ENCODE measurements at places on chromosomes 13 and 19. TPM values are rescaled to one million over a fixed set of nuclear protein-coding genes. Genes with fewer than 3 reads are reported as not detected.
A peak's percentile ranks its signal among the peaks of the same experiment; 100 is the strongest.

GRCh38 chr19:1173845-1174809 is at the start of gene SBNO2:
SBNO2 (minus strand) TSS chr19:1174268; CDS start chr19:1154276, 19,992 bp downstream.
- peak; percentile 98 for DNase-seq

DNA sequence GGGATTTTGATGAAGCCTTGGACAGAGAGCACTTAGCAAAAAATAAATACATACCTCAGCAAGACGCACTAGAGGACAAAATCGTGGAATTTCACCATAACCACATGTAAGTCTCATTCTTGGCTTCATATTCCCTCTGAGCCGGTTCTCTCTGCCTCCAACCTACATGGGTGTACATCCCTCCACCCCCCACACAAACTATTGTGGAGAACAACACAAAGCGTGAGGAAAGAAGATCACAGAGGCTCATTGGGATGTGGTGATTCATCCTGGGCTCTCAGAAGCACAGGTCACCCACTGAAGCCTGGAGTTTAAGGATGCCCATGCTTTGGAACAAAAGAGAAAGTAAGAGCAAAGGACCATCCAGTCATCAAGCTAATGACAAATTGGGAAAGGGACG is 192.2 kb downstream of the STK24 start:
- no peak for DNase-seq

- no peak for DNase-seq
Measured at GRCh38 chr19:23116802-23117571, at the start of gene ZNF730. ZNF730 (plus strand) TSS chr19:23117025; CDS start chr19:23117174, 149 bp downstream.

DNA sequence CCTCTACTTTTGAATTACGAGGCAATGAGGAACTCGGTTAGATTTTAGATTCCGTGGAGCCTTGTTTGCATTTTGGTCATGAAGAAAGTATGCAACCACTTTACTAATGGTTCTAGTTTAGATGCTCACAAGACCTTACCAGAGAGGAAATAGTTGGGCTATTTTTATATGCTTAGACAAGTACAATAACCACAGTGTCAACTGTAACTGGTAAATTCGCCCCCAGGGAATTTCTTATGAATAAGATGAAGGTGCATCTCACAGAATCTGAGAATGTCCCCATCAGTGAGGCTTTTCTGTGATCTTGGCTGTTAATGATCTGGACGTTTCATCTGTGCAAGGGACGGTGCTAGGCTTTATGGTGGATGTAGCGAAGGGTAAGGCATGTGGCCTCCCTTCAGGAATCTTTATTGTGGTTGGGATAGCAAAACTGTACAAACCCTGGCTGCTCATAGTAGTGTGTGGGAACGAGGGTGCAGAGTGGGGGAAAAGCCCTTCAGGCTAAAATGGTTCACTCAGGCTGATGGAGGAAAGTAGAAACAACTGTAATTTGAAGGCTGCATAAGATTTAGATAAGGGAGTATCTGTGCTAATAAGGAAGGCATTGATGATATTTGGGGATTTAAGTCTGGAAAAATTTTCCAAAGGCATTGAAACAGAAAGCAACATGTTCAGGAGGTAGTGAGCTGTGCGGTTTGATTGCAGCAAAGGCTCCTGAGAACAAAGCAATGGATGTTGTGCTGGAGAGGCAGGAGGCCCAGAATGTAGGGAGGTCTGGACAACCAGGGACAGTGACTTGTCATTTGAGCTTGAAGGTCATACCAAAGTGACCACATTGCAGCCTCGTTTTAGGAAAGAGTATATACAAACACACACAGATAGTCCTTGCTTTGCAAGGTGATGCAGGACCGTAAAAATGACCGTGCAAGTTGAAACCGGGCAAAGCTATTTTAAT is 28.4 kb downstream of the UBAC2 start:
- DNase-seq, result no peak

GRCh38 chr13:43725460-43725859 is 61.3 kb downstream of the ENOX1 start:
- no peak for DNase-seq

- peak; percentile 84 for DNase-seq
Measured at GRCh38 chr19:54551950-54552912, 21.4 kb upstream of the LILRA2 start.

GRCh38 chr19:10259162-10259905 is 7.3 kb downstream of the MRPL4 start:
- peak; percentile 80 for DNase-seq

DNA sequence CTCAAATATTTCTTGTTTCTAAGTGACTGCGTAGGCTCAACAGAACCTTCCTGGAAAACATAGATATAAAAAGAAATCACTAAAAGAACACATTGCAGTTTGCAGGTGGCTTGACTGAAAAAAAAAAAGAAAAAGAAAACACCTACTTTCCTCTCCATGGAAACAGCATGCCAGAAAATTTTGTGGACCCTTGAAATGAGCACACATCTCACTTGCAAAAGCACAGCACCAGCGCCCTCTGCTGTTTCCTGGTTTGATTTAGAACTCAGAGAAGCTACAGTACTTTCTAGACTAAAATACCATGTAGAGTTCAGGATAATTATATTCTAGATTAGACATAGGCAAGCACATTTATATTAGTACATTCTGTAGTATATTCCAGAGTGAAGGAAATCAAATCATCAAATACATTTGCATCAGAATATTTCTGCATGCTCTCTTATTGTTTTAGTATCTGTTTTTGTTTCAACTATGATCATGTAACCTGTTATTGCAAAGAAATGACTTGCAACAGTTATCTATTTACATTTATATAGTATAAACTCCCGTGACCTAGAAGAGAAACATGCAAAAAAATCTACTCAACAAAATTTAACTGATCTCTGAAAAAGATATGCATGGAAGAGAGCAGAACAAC is 22.3 kb upstream of the XPO4 start:
- DNase-seq, result peak; percentile 90

- DNase-seq, result no peak
Measured at GRCh38 chr19:1104311-1105007, 665 bp downstream of the GPX4 start.

- no peak for DNase-seq
Measured at GRCh38 chr19:43725468-43725867, 9.6 kb downstream of the IRGC start.

DNA sequence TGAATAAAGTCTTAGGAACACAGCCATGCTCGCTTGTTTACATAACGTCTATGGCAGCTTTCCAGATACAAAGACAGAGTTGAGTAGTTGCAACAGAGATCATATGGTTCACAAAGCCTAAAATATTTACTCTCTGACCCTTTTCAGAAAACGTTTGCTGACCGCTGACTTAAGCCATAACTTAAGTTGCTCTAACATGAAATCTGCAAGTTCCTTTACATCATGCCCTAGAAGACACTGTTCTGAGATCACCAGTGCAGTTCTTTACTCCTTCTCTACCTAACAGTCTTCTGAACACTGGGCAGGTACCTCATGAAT is 166.4 kb downstream of the DCLK1 start:
- DNase-seq, result no peak

DNA sequence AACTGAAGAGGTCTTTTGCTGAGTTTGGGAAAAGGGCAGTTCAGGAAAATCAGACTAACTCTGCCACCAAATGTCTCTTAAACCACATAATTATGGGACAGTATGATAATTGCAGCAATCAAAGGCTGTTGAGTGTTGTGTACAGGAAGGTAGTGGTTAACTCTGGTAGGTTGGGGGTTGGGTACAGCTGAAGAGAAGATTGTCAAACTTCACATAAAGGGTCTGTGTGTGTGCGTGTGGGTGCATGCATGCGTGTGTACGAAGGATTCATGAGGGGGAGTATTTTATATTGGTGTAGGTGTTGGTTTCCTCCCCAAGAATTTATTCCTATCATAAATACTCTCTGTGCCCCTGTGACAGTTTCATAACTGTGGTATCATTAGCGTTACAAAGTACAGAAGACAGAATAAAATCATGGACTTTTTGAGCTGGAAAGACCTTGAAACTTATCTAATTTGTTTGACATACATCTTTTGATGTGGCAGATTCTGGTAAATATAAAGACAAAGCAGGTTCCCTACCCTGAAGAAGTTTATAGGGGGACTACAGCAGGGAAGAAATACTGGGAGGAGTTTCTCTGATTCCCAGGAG is 94.1 kb downstream of the PCCA start:
- DNase-seq, result no peak

- DNase-seq, result no peak
Measured at GRCh38 chr13:31036731-31037695, 104.6 kb downstream of the TEX26 start.

- DNase-seq, result no peak
Measured at GRCh38 chr13:50071379-50071778, 56.1 kb downstream of the KCNRG start.

GRCh38 chr19:35595928-35596327 is 10.0 kb downstream of the PMIS2 start:
- no peak for DNase-seq

- peak; percentile 86 for DNase-seq
Measured at GRCh38 chr19:9435279-9436268, at the start of gene ZNF266. ZNF266 (minus strand) TSS chr19:9435573; CDS start chr19:9420089, 15,484 bp downstream.

GRCh38 chr19:35885225-35885738 is 15.1 kb downstream of the NFKBID start:
- DNase-seq, result no peak

DNA sequence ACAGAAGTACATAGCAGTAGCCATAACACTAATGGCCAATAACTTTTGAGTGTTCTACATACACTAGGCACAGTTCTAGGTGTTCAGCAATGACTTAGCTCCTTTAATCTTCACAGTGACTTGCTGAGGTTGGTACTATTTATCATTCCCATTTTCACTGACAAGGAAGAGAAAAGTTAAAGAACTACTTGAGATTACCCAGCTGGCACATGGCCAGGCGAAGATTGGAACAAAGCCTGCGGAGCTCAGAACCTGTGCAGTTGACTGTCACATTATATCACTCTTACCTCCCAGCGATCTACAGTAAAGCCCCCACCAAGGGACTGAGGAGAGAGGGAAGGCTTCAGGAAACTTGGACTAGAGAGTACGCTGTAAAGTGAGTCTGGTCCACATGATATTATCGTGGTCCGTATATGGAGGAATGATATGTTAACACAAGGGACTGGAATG is 42.4 kb upstream of the WDFY2 start:
- DNase-seq, result no peak

DNA sequence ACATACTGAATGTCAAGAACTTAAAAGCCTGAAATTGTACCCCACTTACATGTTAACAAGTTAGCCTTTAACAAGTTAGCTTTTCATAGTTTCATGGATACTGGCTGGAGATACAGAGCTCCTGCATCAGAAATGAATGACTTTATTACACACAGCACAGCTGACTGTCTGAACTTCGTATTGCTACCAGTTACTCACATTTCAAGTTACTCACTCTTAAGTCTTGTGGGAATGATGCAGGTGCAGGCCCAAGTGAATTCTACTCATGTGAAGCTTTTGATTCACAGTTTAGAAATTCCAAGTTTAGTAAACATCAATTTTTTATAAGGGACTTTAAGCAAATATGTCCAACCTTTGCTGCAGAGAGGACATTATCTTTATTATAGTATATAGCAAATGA is 762.2 kb upstream of the PRR20A start:
- no peak for DNase-seq

- no peak for DNase-seq
Measured at GRCh38 chr19:884420-885211, 8.4 kb downstream of the MED16 start.

- no peak for DNase-seq
Measured at GRCh38 chr13:24822640-24823039, 58.7 kb downstream of the RNF17 start.

- DNase-seq, result peak; percentile 80
Measured at GRCh38 chr13:48783181-48783630, 129.5 kb downstream of the CYSLTR2 start.

DNA sequence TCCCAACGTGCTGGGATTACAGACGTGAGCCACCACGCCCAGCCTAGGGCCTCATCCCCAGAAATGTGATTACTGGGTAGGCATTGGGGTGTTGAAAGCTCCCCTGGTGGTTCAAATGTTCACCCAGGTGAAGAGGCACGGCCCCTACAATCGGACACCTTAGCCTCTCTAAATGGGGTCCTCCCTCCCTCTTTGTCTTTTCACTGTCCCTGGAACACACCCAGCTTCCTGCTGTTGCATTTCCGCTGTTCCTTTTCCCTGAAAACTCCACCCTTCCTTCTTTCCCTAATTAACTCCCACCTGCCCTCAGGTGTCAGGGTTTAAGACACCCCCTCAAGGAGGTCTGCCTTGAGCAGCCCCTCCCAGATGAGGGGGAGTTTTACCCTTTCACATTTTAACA is 3.6 kb upstream of the PRODH2 start:
- no peak for DNase-seq

- DNase-seq, result no peak
Measured at GRCh38 chr19:4452230-4452990, 5.2 kb downstream of the UBXN6 start.

DNA sequence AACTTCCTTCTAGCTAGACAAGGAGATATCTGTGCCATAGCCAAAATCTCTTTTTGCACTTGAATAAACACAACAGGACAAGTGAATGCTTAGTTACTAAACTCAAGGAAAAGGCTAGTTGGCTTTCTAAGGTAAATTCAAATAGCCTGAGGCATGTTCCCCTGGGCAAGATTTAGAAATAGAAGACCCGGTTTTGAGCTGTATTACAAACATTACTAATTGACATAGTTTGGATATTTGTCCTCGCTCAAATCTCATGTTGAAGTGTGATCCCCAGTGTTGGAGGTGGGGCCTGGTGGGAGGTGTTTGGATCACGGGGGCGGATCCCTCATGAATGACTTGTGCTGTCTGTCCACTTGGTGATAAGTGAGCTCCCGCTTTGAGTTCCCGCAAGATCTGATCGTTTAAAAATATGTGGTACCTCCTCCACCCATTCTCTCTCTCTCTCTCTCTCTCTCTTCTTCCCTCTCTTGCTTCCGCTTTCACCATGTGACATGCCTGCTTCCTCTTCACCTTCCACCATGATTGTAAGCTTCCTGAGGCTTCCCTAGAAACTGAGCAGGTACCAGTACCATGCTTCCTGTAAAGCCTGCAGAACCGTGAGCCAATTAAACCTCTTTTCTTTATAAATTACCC is 3.9 kb upstream of the KBTBD6 start:
- DNase-seq, result no peak

DNA sequence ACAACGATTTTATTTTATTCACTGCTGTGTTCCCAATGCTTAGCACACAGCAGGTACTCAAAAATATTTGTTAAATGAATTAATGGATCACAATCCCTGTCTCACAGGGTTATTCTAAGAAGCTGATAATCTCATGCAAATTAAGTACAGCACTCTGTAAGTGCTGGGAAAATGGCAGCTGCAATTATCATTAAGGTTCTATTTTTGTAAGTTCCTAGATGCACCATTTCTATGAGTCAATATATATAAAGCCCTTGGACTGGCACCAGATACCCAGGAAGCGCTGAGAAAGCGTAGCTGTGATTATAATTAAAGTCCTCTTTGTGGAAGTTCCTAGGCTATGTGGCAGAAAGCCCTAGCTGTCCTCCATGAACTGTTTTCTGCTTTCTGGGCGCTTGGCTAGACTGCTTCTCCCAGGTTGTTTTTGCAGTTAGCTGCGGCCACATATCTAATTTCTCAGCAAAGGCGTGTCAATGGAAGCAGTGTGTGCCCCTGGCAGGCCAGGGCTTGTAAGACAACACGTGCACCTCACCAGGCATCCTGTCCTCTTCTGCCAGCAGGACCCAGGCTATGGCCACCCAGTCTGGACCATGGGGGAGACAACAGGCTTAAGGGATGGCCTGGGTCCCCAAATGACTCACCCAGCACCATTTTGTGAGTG is 5.2 kb upstream of the SRRM5 start:
- DNase-seq, result no peak

GRCh38 chr19:35045667-35046300 is 4.3 kb downstream of the HPN start:
- no peak for DNase-seq

- no peak for DNase-seq
Measured at GRCh38 chr19:18699403-18700054, 16.0 kb downstream of the CRTC1 start.

Gene CEACAM4
- not detected for total RNA-seq

Gene TSSK6
- total RNA-seq, result 4.0 TPM

Gene CEACAM3
- not detected for total RNA-seq

Gene CASP14
- total RNA-seq, result 272 TPM

Gene BLVRB
- 158 TPM for total RNA-seq

Measured in lower leg skin (tissue), 4 donors.